ENCODE measurements at places on chromosomes 7 and 10.

GRCh38 chr10:119616882-119617570 is 20.3 kb upstream of the TIAL1 start:
- DNase-seq, result no peak

- no peak for DNase-seq
Observed at GRCh38 chr10:13822490-13822889, 235.7 kb downstream of the PRPF18 start.

DNA sequence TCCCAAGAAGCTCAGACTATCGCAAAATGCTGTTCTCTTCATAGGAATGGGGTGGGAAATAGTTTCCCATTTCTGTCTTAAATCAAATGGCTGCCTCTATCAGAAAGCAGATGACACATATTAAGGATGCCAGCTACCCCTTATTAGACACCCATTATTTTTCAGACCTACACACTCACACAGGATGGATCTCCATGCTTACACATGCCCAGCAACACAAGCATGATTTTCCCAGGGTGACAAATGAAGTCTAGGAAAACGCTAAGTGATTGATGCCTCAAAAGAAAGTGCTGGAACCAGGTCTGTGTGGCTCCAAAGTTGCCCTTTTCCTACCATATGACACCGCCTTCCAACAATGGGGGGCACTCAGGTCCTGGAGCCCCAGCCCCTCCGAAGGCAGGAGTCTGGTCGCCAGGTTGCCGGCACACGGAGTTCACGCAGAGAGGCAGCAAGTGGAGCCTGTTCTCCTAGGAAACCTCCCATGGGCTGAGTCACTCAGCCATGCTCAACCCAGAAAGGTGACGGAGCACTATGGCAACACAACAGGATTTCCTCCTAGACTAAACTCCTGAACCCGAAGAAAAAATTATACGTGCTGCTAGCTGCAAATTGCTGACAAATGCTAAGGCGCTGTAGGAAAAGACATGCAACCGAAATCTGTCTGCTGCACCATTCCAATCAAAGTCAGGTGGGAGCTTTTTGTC is 19.8 kb downstream of the VOPP1 start:
- DNase-seq, result peak; percentile 96

DNA sequence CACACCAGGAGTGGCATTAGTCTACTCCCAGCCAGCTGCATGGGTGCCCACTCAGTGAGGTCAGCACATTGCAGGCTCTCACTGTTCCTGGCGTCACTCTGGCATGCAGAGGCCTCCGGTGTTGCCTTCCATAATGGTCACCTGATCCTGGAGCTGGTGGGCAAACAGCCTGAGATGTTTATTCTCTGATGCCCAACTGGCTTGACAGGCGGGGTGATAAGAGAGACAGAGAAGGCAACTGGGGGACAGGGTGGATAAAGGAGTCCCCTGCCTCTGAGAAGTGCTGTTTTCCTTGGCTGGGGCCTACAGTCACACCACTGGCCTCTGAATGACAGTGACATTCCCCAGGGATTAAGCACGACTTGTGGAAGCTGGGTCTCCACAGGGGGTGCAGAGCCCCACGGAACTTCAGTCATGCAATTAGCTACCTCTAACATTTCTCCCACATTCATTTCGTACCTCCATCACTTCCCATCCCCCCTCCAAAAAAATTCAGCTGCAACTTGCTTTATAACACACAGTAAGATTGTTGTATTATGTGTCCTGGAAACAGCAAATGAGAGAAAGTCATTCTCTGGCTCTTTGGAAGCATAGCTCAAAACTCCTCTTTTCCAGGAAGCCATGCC is 7.1 kb upstream of the RBM20 start:
- no peak for DNase-seq

DNA sequence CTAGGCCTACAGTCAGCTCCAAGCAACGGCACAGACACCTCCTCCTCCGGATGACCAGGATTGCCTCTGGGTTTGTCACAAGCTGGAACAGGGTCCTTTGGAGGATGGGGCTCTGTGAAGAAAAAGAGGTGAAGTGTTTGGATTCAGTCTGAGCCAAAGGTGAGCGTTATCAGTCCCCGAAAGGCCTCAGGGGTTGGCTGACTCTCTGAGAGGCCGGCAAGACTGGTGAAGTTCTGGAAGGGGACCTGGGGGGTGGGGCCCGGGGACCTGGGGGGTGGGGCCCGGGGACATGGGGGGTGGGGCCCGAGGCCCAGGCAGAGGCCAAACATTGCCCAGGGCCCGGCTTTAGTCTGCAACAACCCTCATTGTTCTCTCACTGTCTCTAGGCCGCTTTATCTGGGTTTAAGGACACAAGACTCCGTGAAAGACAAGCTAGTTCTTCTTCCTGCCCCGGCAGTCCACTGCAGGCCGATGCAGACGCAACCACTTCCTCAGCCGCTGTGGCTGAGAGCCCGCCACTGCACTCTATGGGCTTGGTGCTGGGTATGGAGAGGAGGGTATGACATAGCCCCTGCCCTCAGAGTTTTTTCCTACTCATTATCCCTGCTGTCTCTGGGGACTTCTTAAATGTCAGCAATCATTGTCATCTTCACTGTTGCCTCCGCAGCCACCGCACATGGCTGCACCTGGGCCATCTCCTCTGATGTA is 27.4 kb upstream of the PSAP start:
- no peak for DNase-seq

GRCh38 chr10:99357691-99358090 is 28.5 kb downstream of the CNNM1 start:
- no peak for DNase-seq

- no peak for DNase-seq
Observed at GRCh38 chr7:158017111-158018097, 570.2 kb downstream of the PTPRN2 start.

- DNase-seq, result no peak
Observed at GRCh38 chr10:51834548-51834947, 135.2 kb upstream of the CSTF2T start.

DNA sequence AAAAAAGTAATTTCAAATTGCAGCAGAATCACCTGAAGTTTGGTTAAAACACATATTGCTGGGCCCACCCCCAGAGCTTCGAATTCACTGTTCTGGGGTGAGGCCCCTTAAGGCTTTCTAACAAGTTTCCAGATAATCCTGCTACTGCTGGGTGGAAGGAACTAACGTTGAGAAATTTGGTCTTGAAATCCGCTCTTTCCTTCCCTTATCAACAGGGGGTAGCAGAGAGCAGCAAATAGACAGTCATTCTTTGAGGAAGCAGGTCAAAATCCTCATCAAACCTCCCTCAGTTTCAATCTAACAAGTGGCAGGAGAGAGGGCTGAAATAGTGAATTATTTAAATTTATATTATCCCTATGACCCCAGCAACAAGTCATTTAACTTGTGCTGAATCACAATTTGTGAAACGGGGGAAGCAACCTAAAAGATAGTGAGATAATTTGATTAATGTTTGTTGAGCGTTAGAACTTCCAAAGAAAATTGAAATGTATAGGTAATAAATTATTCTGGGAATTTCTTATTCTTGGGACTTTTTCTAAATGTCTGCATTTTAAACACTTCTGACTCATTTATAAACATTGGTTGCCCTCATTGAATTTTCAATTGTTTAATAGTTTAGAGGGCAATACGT is 21.7 kb upstream of the MALSU1 start:
- DNase-seq, result peak; percentile 86

- no peak for DNase-seq
Observed at GRCh38 chr10:44829426-44829825, 81.7 kb upstream of the TMEM72 start.

DNA sequence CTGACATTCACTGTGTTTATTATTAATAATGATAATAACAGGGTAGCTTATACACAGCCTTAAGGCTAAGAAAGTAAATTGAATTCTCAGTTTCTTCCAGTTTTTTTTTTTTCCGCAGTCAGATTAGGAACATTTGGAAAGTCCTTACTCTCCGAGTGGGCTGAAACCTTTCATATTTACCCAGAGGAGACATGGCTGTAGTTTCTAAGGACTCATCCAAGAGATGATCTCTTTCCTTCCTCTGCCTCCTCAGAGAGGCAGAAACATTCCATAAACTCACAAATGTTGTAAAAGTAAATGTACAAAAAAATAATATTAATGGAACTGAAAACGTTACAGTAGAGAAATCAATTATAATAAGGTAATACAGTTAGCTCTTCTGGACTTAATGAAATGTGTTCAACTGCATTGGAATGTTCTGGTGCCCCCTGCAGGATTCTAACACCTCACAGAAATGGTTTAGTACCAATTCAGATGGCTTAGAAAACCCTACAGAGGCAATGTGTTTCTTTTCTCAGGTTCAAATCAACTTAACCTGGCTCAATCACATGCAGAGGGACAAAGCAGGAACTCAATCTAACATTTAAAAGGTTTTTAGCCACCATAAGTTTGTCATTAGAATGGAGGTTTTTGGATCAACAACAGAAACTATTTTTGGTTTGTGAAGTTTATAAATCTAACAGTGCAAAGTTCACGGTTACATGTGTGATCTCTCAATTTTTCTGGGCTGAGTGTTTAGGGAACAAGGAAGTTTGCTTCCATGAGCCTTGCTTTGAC is 71.7 kb downstream of the ICA1 start:
- peak; percentile 76 for DNase-seq

GRCh38 chr10:986137-986825 is 2.0 kb upstream of the GTPBP4 start:
- peak; percentile 50 for DNase-seq

GRCh38 chr7:129298268-129298893 is 73.6 kb downstream of the AHCYL2 start:
- peak; percentile 75 for DNase-seq

GRCh38 chr7:101869901-101870290 is 52.5 kb downstream of the CUX1 start:
- DNase-seq, result no peak

GRCh38 chr7:48296966-48297365 is 125.7 kb downstream of the ABCA13 start:
- DNase-seq, result no peak

GRCh38 chr7:95749515-95749914 is 22.8 kb upstream of the DYNC1I1 start:
- no peak for DNase-seq

GRCh38 chr7:112584290-112584689 is 103.5 kb downstream of the LSMEM1 start:
- DNase-seq, result no peak

DNA sequence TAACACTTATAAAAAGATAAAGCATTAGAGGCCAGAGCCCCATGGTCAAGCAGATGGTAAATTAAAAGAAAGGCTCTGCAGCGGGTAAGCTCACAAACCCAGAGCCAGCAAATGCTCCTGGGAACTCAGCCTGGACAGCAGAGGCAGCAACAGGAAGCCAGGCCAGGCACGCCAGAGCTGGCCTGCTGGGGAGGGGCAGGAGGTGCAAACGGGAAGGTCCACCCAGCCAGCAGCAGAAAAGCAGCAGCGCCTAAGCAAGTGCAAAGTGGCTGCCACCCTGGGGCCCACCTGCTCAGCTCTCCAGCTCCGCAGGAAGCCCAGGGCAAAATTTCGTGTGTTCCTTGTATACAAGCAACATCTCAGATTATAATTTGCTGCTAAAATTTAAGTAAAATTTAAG is 82.7 kb upstream of the GPR22 start:
- DNase-seq, result peak; percentile 71

DNA sequence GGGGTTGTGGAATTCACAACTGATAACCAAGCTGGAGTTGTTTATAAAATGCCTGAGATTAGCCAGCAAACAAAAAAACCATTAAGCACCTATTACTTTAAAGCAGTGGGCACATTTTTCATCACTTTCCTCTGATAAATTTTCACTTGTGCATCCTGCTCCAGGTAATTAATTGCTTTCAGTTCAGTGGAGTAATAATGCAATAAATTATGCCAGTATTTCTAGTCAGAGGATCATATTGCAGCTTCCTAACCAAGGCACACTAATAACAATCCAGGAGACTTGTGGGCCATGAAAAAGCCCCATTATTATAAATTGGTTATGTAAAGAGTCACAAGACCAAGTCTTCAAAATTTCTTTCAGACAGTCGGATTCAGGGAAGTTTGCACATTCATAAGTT is 193.2 kb downstream of the LRMDA start:
- no peak for DNase-seq

DNA sequence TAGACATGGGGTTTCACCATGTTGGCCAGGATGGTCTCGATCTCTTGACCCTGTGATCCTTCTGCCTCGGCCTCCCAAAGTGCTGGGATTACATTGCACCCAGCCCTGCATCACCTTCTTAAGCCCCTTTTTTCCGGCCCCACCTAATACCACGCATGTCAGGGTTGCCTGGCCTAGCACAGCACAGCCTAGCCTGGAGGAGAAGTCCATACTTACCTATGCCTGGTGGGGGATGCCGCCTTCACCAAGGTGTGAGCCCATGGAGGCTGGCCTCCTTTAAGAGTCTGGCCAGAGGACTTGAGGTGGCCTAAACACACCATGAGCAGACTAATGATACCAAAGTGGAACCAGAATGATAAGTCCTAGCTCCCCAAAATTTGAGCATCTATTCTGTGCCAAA is 22.0 kb upstream of the CUX1 start:
- DNase-seq, result no peak

DNA sequence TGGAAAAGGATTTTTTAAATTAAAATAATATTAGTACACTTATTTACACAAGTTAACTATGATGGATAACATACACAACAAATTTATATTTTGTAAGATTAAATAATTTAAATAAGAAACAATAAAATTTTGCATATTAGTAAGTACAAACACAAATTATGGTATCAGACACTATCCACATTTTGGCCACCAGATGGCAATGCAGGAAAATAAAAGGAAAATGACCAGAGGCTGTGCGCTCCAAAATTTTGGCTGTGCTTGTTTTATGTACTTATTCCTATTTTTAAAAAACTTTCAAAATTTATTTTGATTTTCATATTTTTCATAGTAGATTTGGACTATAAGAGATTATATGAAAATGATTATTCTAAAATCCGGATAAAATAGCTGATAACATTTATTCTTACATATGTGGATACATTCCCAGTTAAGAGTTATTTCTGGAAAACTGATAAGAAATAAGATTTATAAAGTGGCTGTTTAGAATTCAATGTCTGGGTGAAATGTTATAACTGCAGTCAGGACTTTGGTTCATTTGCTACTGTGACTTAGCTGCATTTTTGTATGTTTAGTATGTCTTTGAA is 274.7 kb upstream of the HGF start:
- peak; percentile 79 for DNase-seq

DNA sequence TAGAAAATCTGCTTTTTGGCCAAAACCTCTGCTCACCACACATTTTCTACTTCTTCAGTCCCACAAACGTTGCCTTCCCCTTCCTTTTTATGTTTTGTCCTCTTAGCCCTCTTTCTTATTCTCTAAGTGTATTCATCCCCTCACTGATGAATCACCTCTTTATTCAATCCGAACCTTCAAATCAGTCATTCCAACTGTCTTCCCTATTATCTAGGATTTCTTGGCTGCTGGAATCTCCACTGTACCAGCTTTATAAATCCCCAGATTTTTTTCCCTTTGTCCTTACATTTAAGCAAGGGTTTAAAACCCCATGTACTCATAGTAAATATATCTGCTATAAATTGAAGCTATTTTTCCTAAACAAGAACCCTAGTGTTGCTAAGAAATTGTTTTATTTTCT is 176.9 kb downstream of the SEMA3A start:
- DNase-seq, result no peak

DNA sequence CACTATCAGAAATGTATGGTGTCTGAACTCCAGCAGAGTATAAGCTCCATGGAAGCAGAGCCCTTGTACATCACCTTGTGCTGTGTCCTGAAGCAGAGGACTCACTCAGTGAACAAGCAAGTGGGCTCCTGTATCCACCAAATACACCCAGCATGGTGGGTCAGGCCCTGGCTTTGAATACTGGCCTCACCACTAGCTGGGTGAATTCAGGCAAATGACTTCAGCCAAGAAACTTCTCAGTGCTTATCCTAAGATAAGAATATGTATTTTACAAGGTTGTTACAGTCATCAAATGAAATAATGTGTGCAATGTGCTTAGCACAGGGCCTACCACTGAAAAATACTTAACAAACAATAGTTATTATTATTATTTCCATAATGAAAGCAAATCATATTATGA is 62.6 kb downstream of the CALD1 start:
- DNase-seq, result no peak
